Karpas-422 (cell line): ENCODE measurements at places on chromosomes 11 and 22. TPM values are rescaled to one million over a fixed set of nuclear protein-coding genes. Genes with fewer than 3 reads are reported as not detected.

GRCh38 chr11:28481616-28482480, 373.7 kb downstream of the METTL15 start:
- no peaks in the 10 kb centered on the region for H3K36me3 ChIP-seq
- peaks cover 14% of the 10 kb centered on the region for H3K4me1 ChIP-seq
- no peak overlapping the region for H3K27ac ChIP-seq
- H3K27me3 ChIP-seq, result no peaks in the 10 kb centered on the region

Gene OR52A1
- not detected in 2 replicates for total RNA-seq

- H3K27ac ChIP-seq, result no peak overlapping the region
- H3K27me3 ChIP-seq, result no peaks in the 10 kb centered on the region
- H3K36me3 ChIP-seq, result no peaks in the 10 kb centered on the region
- no peaks in the 10 kb centered on the region for H3K4me1 ChIP-seq
These were observed 21.5 kb downstream of the CASP4 start for GRCh38 chr11:104946907-104947306.

Gene JAML
- 5.4 and 9.1 TPM in 2 replicates for total RNA-seq

Gene MRGPRX4
- total RNA-seq, result not detected in 2 replicates
